ENCODE measurements at places on chromosomes 7 and 10. TPM values are rescaled to one million over a fixed set of nuclear protein-coding genes. Genes with fewer than 3 reads are reported as not detected.

DNA sequence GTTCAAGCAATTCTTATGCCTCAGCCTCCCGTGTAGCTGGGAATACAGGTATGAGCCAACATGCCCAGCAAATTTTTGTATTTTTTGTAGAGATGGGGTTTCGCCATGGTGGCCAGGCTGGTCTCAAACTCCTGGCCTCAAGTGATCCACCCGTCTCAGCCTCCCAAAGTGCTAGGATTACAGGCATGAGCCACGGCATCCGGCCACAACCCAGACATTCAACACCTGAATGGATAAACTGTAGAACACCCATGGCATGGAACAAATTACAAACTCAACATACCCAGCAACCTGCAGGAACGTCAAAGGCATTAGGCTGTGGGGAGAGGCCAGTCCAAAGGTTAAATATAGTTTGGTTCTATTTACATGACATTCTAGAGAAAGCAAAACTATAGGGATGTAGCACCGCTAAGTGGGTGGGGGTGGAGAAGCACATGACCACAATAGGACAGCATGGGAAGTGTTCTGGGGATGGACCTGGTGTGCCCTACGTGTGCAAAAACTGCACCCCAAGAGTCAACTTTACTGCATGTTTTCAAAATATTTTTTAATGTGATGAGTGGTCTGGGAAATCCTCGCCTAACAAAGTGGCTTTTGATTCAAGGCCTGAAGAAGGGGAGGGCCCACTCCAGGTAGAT lies 6.5 kb upstream of the PGAM2 start:
- DNase-seq = no peak

DNA sequence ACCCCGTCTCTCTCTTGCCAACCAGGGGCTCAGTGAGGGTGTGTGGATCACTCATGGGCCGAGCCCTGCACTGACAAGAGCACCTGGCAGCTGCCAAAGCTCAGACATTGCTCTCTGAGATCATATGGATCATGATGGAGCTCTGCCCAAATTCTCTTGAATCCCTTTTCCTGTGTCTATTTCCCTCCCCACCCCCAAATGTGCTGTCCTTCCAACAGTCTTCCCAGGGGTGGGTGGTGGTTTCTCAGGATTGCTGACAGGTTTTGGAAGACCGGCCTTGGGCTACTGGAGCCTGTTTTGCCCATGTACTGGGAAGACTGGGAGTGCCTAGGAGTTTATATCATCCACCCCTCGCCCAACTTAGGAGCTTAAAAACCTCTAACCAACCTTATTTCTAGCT lies 10.5 kb downstream of the ARHGAP22 start:
- no peak for DNase-seq

DNA sequence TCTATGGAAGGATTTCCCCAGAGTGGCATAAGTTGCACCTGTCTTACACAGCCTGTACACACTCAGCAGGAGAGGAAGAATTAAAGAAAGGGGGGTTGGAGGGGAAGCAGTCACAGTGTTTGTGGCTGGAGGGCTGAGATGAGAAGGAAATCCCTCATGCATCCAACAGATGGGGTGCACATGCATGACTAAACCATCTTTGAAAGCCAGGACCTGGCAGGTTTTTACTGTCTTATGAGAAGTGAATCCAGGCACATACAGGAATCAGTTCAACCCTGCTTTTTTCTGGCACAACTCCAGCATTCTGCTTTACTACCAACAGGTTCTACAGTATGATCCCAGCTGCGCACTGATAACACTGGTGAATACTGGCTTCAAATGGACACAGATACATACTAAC lies 107.7 kb downstream of the CACNA2D1 start:
- no peak for DNase-seq

DNA sequence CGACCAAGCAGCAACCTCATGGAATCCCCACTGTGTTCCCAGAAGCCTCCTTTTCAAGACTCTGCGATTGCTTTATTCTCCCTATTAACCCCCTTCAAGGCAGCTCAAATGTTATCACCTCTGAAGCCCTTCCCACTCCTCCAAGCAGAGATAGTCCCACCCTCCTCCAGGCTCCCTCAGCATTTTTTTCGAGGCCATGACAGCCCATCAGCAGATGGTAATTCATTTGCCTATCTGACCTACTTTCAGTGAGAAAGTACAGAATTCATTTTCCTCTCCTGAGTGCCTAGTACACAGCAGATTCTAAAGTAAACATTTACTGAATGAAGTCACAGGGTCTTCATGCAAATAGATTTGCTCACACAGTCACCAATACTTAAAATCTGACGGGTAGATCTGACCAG lies 47.8 kb downstream of the HERPUD2 start:
- no peak for DNase-seq

GRCh38 chr7:130938661-130939060 lies 204.7 kb upstream of the KLF14 start:
- no peak for DNase-seq

HILPDA gene
- 35.8 TPM for total RNA-seq

ANLN gene
- total RNA-seq = 10.1 TPM

VWA2 gene
- 15.7 TPM for total RNA-seq

Measured in suprapubic skin (tissue), 4 donors.